Inflammatory macrophage treated with lipopolysaccharide for 4 hours (primary cell): ENCODE measurements at places on chromosomes 7 and 10.

DNA sequence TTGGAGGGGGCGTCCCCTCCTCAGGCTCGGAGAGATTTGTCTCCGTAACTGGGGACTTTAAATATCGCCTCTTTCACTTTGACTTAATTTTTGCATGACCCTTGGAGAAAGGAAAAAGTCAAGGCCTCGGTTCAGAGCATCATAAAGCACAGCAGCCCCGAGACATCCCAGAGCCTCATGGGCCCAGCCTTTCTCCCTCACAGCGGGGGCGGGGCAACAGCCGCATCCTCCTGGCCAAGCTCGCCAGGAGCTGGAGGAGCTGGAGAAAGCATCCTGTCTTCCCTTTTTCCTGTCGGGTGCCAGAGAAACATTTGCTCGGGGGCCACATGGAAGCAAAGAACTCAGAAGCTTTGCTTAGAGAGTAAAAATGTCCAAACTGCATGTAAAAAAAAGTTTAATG, 43.6 kb upstream of the DPYSL4 start:
- no peak for DNase-seq

GRCh38 chr10:26372513-26373354, 65.4 kb upstream of the APBB1IP start:
- no peak for DNase-seq

GRCh38 chr7:2886391-2886790, 42.3 kb upstream of the GNA12 start:
- DNase-seq, result no peak

GRCh38 chr7:19089378-19089777, 28.1 kb downstream of the TWIST1 start:
- no peak for DNase-seq

GRCh38 chr7:44847509-44847919, 373 bp downstream of the H2AZ2 start:
- peak; percentile 86 for DNase-seq

DNA sequence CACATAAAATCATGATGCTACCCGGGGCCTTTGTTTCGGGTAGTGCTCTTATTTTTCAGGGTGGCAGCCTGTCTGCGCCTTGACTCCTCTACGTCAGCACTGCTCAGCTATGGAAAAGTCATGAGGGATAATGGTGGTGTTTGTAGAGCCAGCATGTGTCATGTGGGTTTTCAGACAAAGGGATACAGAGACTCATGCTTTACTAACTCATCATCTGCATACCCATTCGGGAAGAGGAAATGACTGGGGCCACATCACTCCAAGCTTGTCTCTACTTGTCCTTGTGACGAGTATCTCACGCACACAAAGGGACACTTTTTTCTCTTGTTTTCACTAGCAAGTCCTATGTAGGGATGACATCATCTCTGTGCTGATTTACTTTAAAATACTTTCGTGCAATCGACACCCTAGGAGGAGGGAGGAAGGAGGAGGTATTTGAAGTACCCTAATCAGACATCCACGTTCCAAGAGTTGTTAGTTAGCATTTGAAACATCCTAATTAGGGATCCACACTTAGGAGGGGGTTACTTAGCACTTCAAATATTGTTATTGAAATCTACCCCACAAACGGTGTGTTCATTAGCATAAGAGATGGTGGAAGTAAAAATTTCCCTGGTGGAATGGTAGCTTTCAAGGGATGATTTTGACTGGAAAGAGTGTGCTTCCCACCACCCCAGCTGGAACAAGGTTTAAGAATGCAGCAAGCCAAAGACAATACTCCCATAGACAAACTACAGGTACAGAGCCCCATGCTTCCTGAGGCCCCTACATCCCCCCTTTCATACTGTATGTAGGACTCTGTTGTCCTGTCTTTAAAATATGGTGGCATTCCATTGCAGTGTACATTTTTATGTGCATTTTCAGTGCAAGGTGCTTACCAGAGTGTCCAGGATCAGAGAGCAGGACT, 52.0 kb downstream of the THNSL1 start:
- no peak for DNase-seq

GRCh38 chr10:132397036-132397541, at the start of gene PWWP2B:
PWWP2B (plus strand) TSS chr10:132397200; CDS start chr10:132397227, 27 bp downstream.
- DNase-seq, result peak; percentile 58
